ENCODE measurements at places on chromosomes 13 and 19.

DNA sequence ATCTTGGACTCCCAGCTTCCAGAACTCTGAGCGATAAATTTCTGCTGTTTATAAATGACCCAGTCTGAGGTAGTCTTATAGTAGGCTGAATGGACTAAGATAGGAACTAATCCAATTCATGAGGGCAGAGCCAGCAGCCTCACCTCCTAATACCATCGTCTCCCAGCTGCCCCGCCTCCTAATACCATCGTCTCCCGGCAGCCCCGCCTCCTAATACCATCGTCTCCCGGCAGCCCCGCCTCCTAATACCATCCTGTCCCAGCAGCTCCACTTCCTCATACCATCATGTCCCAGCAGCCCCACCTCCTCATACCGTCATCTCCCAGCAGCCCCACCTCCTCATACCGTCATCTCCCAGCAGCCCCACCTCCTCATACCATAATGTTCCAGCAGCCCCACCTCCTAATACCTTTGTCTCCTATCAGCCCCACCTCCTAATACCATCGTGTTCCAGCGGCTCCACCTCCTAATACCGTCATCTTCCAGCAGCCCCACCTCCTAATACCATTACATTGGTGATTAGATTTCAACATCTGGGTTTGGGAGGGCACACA is 2.4 kb upstream of the ARGLU1 start:
- no peak for DNase-seq

DNA sequence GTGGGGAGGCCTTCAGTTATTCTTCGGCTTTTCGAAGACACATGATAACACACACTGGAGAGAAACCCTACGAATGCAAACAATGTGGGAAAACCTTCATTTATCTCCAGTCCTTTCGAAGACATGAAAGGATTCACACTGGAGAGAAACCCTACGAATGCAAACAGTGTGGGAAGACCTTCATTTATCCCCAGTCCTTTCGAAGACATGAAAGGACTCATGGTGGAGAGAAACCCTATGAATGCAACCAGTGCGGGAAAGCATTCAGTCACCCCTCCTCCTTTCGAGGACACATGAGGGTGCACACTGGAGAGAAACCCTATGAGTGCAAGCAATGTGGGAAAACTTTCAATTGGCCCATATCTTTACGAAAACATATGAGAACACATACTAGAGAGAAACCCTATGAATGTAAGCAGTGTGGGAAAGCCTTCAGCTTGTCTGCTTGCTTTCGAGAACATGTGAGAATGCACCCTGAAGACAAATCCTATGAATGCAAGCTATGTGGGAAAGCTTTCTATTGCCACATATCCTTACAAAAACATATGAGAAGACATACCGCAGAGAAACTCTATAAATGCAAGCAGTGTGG is 11.8 kb downstream of the ZNF555 start:
- DNase-seq = no peak

- no peak for DNase-seq
Observed at GRCh38 chr13:73090116-73090822, 31.5 kb downstream of the KLF5 start.

- no peak for DNase-seq
Observed at GRCh38 chr19:27805848-27806247, 1407.1 kb downstream of the UQCRFS1 start.

DNA sequence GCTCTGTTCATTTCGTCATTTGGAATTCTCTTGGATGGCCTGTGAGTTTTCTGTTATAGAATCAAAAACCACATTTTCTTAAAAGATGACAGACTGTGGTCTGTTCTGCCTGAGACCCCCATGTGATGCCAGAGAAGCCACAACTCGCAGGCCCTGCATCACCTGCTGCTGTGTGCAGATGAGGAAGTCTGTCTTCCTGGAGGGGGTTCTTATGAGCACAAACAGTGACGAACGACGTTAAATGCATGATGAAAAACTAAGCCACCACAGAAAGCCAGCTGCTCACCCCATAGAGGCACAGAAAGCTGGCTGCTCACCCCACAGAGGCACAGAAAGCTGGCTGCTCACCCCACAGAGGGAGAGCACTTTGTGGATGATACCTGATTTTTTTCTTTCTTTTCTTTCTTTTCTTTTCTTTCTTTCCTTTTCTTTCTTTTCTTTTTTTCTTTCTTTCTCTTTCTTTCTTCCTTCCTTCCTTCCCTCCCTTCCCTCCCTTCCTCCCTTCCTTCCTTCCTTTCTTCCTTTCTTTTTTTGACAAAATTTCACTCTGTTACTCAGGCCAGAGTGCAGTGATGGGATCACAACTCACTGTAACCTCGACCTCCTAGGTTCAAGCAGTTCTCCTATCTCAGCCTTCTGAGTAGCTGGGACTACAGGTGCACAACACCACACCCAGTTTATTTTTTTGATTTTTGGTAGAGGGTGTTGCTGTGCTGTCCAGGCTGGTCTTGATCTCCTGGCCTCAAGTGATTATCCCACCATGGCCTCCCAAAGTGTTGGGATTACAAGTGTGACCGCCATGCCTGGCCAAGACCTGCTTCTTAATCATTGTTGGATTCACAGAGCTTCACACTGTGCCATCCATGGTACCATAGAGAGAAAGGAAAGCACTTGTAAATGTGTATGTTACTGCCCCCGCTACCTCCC is 1191.4 kb downstream of the UQCRFS1 start:
- DNase-seq = no peak
